ENCODE measurements at places on chromosomes 2 and 18.

- no peak for DNase-seq
Measured at GRCh38 chr18:77049938-77050337, 82.6 kb downstream of the MBP start.

GRCh38 chr2:199282309-199282708 is 175.4 kb downstream of the SATB2 start:
- DNase-seq = no peak

GRCh38 chr18:21300908-21301200 is 58.8 kb downstream of the GREB1L start:
- no peak for DNase-seq

- DNase-seq = no peak
Measured at GRCh38 chr2:85865539-85866164, 23.1 kb downstream of the ST3GAL5 start.

GRCh38 chr2:109677835-109678580 is 63.8 kb downstream of the SOWAHC start:
- DNase-seq = no peak

DNA sequence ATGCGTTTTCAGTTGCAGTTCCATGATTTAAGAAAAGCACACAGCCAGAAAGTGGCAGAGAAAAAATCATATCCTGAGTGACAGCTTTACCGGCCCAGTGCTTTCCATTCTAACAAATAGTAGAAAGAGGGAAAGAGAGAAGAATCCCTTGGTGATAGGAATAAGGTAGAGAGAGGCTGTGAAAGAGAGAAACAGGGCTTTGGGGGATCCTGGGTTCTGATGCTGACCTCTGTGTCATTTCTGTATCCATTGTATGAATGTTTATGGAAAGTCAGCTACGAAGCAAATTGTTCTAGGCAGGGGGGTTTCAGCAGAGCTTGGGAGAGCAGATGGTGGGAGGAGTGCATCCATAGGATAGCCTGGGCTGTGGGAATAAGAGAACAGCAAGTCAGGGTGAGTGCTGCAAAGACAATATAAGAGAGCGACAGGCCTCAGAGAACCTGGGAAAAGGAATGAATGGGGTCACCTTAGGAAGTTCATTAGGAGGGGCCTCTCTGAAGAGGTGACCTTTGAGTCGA is 203.4 kb upstream of the TNP1 start:
- no peak for DNase-seq

- no peak for DNase-seq
Measured at GRCh38 chr2:70569559-70569958, 15.9 kb upstream of the TGFA start.

- no peak for DNase-seq
Measured at GRCh38 chr2:36965206-36965605, 1.1 kb downstream of the STRN start.

DNA sequence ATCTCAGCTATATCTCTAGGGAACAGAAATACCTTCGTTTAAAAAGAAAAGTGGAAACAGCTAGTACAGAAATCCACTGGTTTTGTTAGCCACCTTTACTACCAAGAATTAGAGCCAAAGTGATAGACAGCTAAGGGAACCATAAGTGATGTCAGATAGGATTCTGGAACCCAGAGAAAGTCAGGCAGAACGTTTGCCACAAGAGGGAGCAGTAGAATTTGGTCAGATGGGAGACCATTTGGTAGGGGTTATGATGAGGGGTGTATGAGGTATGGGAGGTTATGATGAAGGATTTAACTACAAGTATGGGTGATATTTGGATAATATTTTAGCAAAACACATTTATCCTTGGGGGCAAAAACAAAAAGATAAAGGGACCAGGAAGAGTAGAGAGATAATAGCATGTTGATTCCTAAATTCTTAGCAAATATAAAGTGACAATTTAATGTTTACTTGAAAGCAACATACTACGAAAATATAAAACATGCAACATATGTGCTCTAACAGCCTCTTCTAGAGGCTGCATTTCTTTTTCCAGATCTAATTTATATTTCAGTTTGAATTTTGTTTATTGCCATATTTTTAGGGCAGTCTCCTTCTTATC is 3.3 kb downstream of the SLC8A1 start:
- no peak for DNase-seq

- DNase-seq = no peak
Measured at GRCh38 chr2:174606336-174606735, 8.7 kb upstream of the WIPF1 start.

DNA sequence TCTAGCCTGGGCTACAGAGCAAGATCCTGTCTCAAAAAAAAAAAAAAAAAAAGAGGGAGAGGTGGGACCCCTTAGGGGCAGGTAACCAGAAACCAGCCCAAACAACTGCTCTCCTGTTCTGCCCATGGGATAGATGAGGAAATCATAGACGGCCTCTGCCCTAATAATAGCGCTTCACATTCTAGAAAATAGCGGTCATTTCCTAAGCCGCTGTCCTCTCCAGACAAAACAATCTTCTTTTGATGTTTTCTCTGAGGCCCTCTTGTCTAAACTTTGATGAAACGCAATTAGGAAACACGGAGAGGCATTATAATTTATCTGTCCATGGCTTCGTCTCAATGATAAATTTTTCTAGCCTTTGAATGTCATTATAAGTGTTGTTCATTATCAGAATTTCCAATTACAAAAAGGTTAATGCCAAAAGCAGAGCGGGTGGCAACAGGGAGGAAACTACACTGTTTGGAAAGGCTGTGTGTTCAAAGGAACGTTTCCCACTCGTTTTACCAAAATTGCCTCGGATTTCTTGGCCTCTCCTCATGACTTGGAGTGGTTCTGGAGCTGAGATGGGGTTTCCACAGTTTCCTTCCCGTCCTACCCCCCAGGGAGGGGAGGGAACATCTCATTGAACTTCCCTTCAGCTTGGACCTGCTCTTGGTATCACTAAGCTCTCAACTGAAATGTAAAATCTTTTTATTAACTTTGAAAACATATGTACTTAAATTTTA is 151.6 kb upstream of the ZNF236 start:
- DNase-seq = no peak

GRCh38 chr18:24616653-24617052 is 156.2 kb downstream of the HRH4 start:
- no peak for DNase-seq

GRCh38 chr2:239312741-239313667 is 87.8 kb downstream of the HDAC4 start:
- DNase-seq = no peak

DNA sequence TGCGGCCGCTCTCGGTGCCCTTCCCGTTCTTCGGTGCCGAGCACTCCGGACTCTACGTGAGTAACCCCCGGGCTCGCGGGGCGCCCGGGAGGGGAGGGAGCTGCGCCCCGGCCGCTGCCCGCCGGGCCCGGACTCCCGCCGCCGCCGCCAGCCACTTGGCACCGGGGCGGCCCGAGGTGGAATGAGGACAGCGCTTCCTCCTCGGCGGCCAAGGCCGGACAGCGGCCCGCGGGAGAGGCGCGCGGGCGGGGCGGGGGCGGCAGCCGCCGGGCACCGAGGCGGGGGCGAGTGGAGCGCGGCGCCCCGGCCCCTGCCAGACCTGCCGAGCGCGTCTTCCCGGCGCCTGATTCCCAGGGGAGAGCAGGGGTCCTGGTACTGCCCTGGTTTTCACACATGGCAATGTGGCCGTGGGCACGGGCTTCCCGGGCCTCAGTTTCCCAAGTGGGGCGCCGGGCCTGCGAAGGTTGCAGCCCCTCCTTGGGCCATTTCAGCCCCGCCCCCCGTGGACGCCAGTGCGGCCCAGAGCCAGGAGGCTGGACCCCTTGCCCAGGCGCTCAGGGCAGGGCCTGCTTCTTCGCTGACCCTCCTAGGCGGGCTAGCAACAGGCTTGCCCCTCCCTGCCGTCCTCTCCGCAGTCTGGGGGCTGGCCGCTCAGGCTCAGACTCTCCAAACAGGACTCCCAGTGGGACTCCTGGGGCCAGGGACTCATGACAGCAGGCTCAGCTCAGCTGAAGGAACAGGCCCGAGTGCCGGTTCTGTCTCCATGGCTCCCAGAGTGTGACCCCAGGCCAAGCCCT is 775 bp downstream of the SNED1 start:
- no peak for DNase-seq

- no peak for DNase-seq
Measured at GRCh38 chr2:230875347-230876315, 10.9 kb downstream of the ITM2C start.

- no peak for DNase-seq
Measured at GRCh38 chr2:171512683-171513195, 9.5 kb upstream of the CYBRD1 start.

DNA sequence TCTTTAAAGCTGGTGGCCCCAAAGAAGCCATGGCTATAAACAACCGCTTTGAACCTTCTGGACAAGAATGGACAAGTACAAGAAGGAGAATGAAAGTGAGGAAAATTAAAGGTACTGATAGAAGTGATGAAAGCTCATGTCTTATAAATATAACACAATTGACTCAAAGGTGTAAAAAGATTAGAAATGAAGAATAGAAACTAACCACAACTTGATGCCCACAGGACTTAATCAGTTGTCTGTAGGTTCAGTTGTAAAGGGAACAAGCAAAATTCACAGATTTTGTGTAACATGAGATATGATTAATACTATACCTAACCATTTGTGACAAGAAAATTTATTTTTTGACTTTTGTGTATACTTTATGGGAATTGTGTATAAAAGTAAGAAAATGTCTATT is 135.7 kb downstream of the NUP35 start:
- DNase-seq = no peak

DNA sequence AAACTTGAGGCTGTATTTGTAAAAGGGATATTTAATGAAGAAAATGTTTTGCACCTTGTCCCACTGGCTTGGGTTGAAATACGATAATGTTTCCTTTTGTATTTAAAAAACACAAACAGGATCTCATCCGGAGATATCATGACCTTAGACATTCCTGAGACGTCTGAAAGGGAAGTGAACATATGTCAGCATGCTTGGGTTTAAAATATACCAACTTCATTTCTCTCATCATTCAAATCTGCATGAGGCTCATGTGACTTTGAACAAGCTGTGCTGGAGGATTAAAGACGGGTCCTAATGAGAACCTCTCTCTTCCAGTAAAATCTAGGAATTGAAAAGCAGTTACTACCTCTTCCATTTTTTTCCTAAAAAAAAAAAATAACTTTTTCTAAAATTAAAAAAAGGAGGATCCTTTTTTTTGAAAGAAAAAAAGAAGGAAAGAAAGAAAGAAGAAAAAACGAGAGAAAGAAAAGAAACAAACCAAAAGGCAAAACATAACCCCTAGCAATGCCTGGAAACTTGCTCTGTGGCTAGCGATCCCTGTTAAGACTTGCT is 106.8 kb upstream of the ZFP36L2 start:
- no peak for DNase-seq

- DNase-seq = no peak
Measured at GRCh38 chr2:177738461-177739235, 333.9 kb downstream of the PDE11A start.

DNA sequence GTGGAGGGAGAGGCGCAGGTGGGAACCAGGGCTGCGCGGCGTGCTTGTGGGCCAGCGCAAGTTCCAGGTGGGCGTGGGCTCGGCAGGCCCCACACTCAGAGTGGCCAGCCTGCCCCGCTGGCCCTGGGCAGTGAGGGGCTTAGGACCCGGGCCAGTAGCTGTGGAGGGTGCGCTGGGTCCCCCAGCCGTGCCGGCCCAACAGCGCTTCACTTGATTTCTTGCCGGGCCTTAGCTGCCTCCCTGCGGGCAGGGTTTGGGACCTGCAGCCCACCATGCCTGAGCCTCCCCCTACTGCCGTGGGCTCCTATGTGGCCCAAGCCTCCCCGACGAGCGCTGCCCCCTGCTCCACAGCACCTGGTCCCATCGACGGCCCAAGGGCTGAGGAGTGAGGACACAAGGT is 1636.9 kb upstream of the SLC39A10 start:
- DNase-seq = no peak

- peak; percentile 39 for DNase-seq
Measured at GRCh38 chr2:85935746-85936208, 47.0 kb upstream of the ST3GAL5 start.

DNA sequence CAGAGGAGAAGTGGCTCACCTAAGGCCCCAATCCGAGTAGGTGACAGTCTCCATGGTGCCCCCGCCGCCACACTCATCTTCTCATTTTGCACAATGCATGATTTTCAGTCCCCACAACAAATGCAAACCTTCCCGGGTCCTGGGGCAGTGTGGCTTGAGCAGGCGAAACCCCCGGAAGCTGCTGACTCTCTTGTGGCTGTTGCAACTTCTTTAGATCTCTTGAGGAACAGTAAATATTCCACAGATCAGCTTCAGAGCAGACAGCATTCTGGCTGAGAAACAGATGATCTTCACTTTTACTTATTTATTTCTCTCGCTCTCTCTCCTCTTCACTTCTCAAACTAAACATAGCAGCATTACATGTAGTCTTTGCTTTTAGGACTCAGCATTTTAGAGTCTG is 51.9 kb downstream of the ASAP2 start:
- no peak for DNase-seq

DNA sequence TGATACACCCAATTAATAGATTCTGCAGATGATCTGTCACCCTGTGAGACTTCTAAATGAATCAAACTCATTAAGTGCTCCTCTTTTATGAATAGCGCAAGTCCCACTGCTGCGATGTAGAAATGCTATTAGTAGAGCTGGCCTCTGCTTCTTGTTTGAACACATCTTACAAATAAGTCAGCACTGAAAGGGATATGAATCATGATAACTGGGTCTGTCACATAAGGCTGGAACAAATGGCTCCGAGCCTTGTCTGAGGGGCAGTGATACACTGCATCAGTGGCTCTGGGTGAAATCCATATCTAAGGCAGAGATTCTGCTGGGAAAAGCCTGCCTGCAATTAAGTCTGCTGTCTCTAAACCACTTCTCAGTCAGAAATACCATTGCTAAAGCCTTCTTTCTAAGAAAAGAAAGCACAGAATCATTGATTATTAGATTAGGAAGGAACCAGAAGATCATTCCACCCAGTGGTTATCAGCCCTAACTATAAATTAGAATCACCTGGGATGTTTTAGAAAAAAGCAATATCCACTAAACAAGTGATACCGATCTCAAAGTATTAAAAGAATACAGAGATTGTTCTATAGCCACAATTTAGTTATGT is 75.2 kb downstream of the SLC5A7 start:
- no peak for DNase-seq

GRCh38 chr2:86476092-86476491 is 34.9 kb downstream of the KDM3A start:
- DNase-seq = no peak

- no peak for DNase-seq
Measured at GRCh38 chr18:41873730-41874129, 81.3 kb upstream of the PIK3C3 start.

DNA sequence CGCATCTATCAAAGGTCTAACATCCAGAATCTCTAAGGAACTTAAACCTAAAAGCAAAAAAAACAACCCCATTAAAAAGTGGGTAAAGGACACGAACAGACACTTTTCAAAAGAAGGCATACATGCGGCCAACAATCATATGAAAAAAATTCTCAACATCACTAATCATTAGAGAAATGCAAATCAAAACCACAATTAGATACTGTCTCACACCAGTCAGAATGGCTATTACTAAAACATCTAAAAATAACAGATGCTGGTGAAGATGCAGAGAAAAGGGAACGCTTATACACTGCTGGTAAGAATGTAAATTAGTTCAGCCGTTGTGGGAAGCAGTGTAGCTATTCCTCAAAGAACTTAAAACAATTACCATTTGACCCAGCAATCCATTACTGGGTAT is 38.0 kb downstream of the PPP3R1 start:
- no peak for DNase-seq

GRCh38 chr2:99613980-99614379 is 124.2 kb upstream of the REV1 start:
- DNase-seq = no peak

GRCh38 chr2:201784563-201784962 is 3.8 kb upstream of the ALS2 start:
- no peak for DNase-seq

Measured in cerebellar nuclear complex (tissue), 1 donor.